ENCODE measurements at places on chromosomes 5 and 9.

DNA sequence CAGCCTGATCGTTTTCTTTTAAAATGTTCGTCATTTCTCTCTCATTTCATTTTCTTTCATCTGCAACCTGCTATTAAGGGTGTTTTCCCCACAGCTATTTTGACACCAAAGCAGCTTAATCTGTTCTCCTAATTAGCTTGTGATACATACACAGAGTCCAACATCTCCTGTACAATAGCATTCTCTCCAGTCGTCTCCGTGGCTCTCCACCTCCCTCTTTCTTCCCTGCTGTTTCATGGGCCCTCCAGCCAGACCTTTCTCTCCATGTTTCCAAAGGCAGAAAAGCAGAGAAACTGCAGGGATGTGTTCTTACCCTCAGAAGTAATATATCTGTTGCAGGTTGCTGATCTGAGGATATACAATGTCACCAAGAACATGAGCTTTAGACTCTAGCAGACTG is 88.8 kb upstream of the SPOCK1 start:
- DNase-seq, result no peak

GRCh38 chr9:69331444-69331843 is 6.4 kb downstream of the ENTREP1 start:
- DNase-seq, result no peak

GRCh38 chr5:35302544-35302943 is 72.3 kb upstream of the PRLR start:
- no peak for DNase-seq

GRCh38 chr5:88393042-88393441 is 124.4 kb upstream of the TMEM161B start:
- DNase-seq, result no peak

- DNase-seq, result no peak
These were observed 17.7 kb downstream of the TMC1 start for GRCh38 chr9:72538921-72539702.

DNA sequence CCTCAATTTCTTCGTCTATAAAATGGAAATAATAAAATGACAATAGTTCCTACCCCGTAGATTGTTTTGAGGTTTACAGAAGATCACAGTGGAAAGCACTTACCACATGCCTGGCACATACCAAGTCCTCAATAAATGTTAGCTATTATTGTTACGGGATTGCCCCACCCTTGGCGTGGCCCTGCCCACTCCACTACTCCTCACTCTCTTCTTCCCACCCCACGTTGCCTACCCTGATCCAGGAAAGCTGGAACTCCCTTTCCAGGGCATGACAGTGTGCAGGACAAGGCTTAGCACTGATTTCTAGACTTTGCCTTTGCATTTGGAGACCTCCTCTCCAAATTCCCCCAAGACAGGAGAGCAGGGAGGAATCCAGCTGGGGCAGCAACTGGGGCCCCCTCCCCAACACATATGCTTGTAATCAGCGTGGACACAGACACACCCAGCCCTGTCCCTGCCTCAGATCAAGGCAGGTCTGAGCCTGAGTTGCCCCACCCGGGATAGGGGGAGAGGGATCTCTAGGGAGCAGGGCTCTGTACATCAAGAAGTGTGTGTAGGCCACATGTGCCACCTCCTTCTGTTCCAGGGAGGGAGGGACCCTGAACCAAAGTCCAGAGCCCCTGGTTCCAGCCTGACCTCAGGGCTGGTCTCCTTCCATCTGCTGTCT is 6.7 kb downstream of the SLC4A9 start:
- DNase-seq, result no peak
